ENCODE measurements at places on chromosomes 5 and 9.

DNA sequence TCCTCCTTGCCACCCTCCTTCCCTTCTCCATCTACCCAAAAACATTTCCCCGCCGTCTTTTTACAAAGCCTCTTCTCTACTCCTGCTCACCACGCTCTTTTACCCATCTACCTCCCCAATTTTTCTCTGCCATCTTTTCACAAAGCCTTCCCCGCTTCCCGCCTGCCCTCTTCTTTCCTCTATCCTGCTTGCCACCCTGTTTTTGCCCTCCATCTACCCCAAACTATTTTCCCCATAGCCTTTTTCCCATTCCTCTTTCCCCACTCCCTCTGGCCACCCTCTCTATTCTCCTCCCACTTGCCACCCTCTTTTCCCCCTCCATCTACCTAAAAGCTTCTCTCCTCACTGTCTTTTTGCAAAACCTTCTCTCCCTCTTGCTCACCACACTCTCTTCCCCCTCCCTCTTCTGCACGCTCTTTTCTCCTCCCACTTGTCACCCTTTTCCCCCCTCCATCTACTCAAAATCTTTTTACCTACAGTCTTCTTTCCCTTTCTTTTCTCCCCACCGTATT, 19.4 kb upstream of the TRIM52 start:
- DNase-seq, result no peak

DNA sequence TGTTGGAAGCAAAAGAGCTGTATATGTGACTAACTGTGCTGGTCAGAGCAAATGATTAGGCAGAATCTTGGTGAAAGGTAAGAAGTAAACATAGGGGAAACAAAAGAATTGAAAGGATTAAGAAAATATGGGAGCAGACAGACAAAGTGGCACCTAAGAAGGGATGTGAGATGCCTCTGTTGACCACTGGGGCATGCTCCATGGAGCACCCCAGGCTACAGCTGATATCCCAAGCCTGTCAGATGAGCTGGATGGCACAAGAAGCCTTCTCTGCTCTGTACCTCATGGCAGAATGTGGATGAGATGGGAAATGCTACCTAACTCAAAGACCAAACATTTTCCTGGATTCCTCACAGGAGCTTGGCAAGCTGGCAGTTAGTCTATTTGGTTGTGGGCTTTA, 89.3 kb upstream of the SLIT3 start:
- DNase-seq, result no peak

DNA sequence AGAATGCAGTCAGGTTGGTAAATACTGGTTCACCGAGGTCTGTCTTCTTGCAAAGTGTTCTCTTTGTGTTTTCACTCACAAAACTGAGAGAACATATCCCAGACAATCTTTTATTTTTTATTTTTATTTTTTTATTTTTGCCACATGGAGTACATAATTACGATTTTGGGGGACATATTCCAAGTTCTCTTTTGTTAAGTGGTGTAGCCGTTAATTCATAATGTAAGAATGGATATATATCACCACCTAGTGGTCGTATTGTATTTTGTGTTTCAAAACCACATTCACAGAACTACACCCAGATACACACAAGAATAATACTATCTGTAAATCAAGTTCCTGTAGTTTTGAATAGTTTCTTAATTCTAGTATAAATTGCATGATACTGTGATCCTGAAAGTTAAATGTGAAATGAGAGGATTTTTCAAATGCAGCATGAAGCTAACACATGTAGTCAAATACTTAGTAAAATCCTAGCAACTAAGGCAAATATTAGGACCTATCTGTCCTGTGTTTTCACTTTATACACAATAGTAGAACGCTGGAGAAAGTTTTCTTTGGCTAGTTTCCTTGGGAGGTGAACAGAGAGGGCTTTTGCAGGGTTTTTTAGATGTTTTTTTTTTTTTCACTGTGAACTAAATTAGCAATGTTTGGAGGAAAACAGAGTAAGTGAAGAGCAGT, 92.7 kb downstream of the VCAN start:
- no peak for DNase-seq

DNA sequence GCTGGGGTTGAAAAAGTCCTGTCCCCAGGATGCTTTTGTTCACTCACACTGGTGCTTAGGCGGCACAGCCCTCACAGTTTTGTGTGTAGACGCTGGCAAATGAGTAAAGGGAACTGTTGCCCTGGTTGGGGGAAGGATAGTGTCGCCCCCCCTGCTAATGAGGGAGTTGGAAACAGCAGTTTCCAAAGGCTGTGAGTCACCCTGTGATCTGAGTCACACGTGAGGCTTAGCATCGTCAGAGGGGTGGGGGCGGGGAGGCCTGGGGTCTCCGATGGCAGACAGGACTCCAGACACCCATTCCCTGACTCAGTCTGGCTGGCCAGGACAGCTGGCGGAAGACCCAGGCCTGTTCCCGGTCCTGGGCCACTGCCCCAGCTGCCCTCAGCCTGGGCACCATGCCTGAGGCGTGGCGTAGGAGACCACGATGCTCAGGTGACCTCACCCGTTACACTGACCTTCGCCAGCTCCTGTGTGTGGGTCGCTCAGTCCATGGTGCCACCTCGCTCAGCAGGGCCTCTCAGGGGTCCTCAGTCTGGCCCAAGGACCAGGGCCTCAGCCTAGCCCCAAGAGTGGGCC, 2.9 kb downstream of the DNAJB5 start:
- DNase-seq, result peak; percentile 61

- no peak for DNase-seq
Measured at GRCh38 chr5:17169507-17169906, 47.9 kb upstream of the BASP1 start.

DNA sequence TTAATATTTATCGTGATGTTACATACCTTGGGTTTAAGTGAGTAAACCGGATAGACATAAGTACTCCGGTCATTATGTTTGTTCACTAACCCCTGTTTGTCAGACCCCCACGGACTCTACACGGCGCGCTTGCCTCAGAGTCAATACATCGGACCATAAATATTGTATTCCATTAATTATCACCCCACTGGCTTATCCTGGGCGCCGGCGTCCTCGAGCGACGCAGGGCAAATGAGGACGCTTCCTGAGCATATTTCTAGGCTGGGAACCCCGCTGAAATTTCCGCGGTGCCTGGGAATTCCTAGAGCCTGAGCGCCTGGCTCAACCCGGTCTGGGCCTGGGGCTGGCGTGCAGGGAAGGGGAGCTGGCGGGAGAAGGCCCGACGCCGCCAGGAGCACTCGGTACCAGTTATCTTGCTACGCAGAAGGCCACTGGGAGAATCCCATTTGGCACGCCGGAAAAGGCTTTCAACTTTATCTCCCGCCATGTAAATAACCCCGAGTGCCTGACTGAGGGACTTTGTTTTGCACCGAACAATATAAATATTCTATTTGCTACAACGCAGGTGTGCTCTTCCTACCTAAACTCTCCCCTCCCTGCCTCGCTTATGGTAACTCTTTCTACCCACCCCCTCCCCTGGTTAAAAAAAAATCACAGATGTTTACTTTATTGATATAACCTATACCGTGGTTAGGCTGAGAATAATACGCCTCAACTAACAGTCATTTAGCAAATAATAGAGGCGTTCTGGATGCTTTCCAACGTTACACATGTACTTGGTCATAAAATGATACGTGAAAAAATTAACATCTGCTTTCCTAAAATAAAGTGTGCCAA, 19.4 kb downstream of the NR2F1 start:
- no peak for DNase-seq

- DNase-seq, result no peak
Measured at GRCh38 chr9:504921-505740, 290.5 kb downstream of the DOCK8 start.

DNA sequence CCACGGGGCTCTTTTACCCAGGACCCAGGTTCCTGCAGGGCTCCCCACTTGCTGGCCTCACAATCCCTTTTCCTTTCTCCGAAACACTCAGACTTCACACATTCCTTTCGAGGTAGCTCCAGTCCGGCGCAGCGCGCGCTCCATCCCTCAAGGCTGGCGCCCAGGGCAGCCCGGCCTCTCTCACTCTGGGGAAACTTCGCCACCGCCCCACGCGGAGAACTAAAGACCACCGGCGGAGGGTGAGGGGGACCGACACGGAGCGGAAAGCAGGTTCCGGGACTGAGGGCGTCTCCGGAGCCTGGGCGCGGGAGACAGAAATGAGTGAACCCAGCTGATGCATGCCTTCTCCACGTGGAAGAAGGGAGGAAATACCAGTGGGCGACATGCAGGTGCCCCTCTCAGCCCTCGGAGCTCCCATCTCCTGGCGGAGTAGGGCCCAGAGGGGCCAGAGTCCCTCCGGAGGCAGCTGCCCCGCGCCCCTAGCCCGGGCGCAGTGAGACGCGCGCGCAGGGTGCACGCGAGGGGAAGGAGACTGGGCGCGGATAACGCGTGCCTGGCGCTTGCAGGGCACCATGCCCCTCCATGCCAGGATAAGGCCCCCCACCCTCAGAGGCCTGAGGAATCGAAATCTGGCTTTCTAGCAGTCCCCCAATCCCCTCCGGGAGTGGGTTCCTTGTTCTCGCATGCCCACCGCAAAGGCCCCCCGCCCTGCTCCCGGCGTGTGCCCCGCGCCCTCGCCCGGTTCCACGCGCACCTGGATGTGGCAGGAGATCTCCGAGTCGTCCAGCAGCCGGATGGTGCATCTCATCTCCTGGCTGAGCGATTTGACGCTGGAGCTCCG, 650 bp downstream of the FRMD3 start:
- DNase-seq, result no peak

DNA sequence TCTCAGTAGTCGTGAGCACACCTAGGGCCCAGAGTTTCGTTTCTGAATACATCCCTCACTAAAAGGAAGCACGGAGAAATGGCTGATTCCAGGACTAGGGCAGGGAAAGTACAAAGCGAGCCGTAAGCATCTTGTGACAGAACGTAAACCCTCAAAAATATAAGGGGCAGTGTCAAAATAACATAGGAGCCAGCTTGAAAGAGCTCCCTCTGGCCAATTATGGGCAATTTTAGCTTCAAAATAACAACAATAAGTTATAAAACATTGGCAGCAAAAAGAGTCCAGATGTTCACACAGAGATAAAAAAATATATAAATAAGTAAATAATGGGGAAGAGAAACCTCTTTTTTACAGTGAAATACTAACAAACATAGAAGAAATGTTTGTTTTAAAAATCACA, 18.5 kb upstream of the GLIS3 start:
- DNase-seq, result no peak

- no peak for DNase-seq
Measured at GRCh38 chr9:104025945-104026344, 68.2 kb upstream of the SMC2 start.

- DNase-seq, result no peak
Measured at GRCh38 chr5:14469551-14470377, 111.8 kb upstream of the OTULINL start.

GRCh38 chr9:134955801-134956200, 38.1 kb upstream of the FCN1 start:
- no peak for DNase-seq

GRCh38 chr5:138536215-138536614, 6.8 kb downstream of the ETF1 start:
- DNase-seq, result no peak

DNA sequence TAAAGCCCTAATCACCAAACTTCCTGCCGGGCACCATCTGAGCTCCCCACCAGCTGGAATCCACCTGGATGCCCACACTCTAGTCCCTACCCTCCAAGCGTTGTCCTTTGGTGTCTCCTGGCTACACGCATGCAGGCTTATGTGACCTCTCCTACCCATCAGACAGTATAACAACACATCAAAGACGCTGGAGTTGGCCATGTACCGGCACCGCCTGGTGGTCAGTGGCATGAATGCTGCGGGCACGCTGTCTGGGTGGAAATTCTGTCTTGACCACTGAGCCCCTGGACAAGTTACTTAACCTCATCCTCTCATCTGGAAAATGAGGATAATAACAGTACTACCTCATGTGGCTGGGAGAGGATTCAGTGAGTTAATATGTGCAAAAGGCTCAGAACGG, 23.4 kb upstream of the CORO2A start:
- DNase-seq, result no peak
